Activated naive CD4-positive, alpha-beta T cell treated with anti-CD3 and anti-CD28 coated beads for 36 hours (primary cell): ENCODE measurements at places on chromosomes 11 and 22. TPM values are rescaled to one million over a fixed set of nuclear protein-coding genes. Genes with fewer than 3 reads are reported as not detected.

Gene MIOX
- total RNA-seq = 0.31 TPM

- peak overlapping the region; percentile 28 for H3K4me3 ChIP-seq
- H3K4me1 ChIP-seq = peaks cover 16% of the 10 kb centered on the region
- no peaks in the 10 kb centered on the region for H3K36me3 ChIP-seq
- peak; percentile 6 for DNase-seq
- H3K27me3 ChIP-seq = no peaks in the 10 kb centered on the region
- no peak overlapping the region for H3K27ac ChIP-seq
These were observed 113.8 kb downstream of the RBFOX2 start for GRCh38 chr22:35914665-35915476.

DNA sequence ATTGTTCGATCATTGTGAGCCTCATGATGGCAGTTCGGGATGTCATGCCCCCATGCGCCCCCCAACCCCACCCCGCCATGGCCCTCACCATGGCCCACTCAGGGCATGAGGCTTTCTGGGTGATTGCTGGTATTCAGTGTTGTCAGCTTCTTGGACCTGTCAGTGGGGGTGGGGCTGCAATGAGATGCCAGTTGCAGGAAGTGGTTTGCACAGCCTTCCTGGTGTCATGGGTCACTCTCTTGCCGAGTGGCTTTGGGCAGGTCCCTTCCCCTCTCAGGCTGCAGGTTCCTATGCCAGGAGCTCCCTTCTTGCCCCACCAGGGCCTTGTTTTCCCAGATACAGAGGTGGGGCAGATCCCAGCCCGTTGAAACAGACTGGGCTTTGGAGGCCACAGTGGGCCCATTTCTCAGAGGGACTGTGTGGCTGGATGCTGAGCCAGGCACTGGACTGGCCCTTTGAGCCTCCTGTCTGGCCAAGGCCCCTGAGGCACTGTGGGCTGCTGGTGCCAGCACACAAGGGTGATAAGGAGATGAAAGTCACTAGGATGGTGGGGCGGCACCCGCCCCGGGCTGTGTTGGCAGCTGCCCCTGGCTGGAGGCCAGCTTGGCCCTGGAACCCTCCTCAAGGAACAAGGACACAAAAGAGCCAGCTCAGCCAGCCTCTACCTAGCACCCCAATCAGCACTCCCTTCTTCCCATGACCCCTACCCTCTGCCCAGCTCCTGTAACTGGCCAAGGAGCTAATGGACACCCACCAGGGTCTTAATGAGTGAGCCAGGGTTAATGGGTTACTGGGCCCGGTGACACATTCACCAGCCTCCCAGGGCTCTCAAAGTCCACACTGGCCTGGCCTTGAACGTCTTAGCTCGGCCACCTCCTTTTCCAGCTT, 1.5 kb upstream of the GGT1 start:
- H3K27me3 ChIP-seq = no peaks in the 10 kb centered on the region
- no peak for DNase-seq
- no peaks in the 10 kb centered on the region for H3K36me3 ChIP-seq
- no peak overlapping the region for H3K27ac ChIP-seq
- H3K4me3 ChIP-seq = no peak overlapping the region
- H3K4me1 ChIP-seq = peaks cover 17% of the 10 kb centered on the region

Gene PDGFB
- 3.8 TPM for total RNA-seq
